ENCODE measurements at places on chromosomes 4 and X. TPM values are rescaled to one million over a fixed set of nuclear protein-coding genes. Genes with fewer than 3 reads are reported as not detected.

The CLIC2 gene
- 1.2 TPM for total RNA-seq

The IBSP gene
- total RNA-seq = not detected

The IL2RG gene
- total RNA-seq = 504 TPM

DNA sequence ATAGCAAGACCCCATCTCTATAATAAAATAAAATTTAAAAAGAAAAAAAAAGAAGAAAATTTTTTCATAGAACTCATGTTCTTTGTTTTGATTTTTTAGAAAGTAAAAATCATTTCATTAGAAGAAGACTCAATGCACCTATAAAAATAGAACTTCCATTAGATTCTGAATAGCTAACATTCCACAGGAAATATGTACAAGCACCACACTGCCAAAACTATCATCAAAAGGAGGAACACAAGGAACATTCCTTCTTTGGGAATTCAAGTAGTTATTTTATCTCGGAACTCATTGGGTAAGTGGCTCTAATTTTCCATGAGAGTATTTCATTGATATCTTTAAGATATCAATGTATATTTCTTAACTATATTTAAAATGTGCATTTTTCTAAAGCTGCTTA is 157.6 kb downstream of the CAMK2D start:
- no peaks in the 10 kb centered on the region for H3K4me1 ChIP-seq
- no peak for DNase-seq
- H3K27ac ChIP-seq = no peak overlapping the region
- H3K4me3 ChIP-seq = no peak overlapping the region

- no peaks in the 10 kb centered on the region for H3K4me1 ChIP-seq
- H3K36me3 ChIP-seq = no peaks in the 10 kb centered on the region
- no peak overlapping the region for H3K27ac ChIP-seq
Measured at GRCh38 chr4:156547439-156547838, 424.2 kb downstream of the PDGFC start.

GRCh38 chr4:166049036-166049435 is 176.0 kb downstream of the TLL1 start:
- H3K4me1 ChIP-seq = no peaks in the 10 kb centered on the region
- no peak overlapping the region for H3K27ac ChIP-seq
- H3K4me3 ChIP-seq = no peak overlapping the region

DNA sequence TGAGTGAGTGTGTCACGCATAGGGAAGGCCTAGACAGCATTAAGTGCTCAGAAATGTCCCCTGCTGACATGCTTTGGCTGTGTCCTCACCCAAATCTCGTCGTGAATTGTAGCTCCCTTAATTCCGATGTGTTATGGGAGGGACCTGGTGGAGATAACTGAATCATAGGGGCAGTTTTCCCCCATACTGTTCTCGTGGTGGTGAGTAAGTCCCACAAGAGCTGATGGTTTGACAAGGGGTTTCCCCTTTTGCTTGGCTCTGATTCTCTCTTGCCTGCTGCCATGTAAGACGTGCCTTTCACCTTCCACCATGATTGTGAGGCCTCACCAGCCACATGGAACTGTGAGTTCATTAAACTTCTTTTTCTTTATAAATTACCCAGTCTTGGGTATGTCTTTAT is 78.0 kb downstream of the NSUN7 start:
- no peaks in the 10 kb centered on the region for H3K36me3 ChIP-seq
- H3K27ac ChIP-seq = no peak overlapping the region

DNA sequence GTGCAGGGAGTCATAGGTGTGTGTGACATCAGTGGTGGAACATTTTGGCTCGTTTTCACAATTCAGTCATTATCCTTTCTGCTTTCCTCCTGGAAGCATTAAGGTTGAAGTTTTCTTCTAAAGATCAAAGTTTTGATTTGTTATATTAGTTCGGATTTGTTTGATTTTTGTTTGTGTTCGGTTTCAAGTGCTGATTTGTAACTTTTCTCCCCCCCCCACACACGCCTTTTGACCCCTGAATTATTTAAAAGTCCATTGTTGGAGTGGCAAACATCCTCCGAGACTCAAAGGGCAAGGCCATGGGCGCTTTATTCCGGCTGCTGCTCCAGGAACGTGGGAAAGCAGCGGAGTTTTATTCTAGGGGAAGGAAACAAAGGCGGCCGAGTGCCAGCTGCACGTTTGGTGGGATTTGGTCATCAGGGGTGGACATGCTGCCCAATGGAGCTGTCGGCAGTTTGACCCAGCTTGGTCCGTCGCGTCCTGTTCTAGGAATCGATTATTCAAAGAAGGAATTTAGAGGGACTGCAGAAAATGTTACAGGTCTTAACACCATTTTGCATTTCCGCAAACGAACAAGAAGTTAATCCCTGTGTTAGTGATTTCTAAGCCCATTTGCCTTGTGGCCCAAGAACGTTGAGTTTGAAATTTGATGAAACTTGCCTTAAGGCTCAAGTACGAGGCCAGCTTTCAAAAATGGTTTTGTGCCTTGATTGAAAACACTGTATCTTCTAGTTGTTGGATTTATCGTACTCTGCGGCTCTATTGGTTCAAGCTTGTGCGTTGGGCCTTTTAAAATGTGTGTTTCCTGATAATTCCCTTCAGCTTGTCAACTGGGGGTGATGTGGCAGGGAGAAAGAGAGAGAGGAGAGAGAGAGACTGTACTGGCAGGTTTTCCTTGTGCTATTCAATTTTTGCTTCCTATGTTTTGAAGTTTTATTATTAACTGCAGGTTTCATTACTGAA is 565 bp upstream of the ZNF41 start:
- peak overlapping the region; percentile 83 for H3K4me3 ChIP-seq
- H3K4me1 ChIP-seq = peaks cover 14% of the 10 kb centered on the region
- no peaks in the 10 kb centered on the region for H3K27me3 ChIP-seq

All from CD4-positive, CD25-positive, alpha-beta regulatory T cell (primary cell).